CD4-positive, alpha-beta T cell treated with Interferon gamma for 1 hour (primary cell): ENCODE measurements at places on chromosomes 12 and 14.

GRCh38 chr14:100283984-100284881, 22.0 kb downstream of the SLC25A29 start:
- DNase-seq, result no peak

- DNase-seq, result no peak
Measured at GRCh38 chr14:99502989-99503421, 21.8 kb downstream of the CCNK start.

- DNase-seq, result no peak
Measured at GRCh38 chr12:117688446-117688845, 280.3 kb downstream of the KSR2 start.

DNA sequence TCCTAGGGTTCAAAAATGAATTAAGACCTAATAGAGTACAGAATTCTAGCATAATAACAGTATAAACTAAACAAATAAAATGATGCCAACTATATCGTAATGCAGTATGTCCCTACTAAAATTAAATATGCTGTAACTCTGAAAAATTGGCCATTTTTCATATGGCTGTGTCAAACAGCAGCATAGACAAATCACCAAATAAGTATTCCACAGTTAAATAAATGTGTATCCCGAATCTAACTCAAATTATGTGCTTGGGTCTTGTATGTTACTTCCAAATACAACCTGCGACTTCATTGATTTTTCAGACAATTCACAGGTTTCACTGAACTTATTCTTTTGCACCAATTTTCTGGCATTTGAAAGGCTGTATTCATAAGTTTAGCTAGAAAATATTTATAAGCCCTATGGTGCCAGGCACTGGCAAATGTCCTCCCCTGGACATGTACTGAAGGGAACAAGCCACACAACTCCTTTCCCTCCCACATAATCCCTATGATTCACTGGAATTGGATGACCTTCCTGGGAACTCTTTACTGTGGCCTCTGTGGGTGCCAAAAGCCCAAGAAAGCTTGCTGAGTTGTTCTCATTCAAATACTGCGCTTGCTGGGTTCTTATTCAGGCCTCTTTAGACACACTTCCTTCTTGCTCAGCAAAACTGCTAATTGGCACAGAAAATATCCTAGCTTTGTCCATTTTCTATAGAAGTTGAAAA, 108.8 kb downstream of the KITLG start:
- DNase-seq, result no peak

GRCh38 chr14:25102788-25103187, 52.8 kb upstream of the STXBP6 start:
- DNase-seq, result no peak

- DNase-seq, result no peak
Measured at GRCh38 chr14:105029402-105029801, 8.5 kb upstream of the CDCA4 start.

DNA sequence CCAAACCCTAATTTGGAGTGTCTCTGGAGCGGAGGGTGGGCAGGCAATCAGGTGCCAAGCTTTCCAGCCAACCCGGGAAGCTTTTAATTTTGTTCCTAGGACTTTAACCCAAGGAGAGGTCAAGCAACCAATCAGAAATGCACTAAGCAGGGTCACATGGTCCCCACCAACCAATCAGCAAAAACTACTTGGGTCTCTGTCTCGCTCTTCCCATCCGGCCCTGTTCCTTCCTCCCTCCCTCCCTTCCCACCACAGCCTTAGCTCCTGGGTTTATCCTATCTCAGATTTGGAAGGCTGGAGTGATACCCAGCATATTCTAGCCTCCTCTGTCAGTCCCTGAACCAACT, 7.3 kb downstream of the HOXC5 start:
- DNase-seq, result no peak

- no peak for DNase-seq
Measured at GRCh38 chr14:104168603-104169002, 30.2 kb downstream of the KIF26A start.

DNA sequence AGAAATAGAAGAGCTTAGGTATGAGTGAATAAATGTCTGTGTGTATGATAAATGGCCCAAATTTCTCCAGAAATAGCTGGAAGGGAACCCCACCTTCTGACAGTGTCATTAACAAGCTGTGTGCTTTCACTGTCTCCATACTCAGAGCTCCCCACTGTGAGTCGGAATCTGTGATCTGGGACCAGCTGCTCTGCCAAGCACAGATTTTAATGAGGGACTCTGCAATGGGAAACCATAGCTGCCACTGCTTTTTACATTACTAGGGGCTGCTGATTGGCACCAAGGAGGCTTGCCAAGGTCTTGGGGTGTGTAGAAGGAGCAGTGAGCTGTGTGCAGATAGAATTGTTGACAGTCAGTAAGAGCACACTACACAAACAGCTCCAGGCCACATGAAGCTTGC, 244.2 kb upstream of the CCDC196 start:
- DNase-seq, result no peak

GRCh38 chr12:123433615-123434014, 2.9 kb downstream of the RILPL2 start:
- DNase-seq, result no peak
